ENCODE measurements at places on chromosomes 13 and 19.

DNA sequence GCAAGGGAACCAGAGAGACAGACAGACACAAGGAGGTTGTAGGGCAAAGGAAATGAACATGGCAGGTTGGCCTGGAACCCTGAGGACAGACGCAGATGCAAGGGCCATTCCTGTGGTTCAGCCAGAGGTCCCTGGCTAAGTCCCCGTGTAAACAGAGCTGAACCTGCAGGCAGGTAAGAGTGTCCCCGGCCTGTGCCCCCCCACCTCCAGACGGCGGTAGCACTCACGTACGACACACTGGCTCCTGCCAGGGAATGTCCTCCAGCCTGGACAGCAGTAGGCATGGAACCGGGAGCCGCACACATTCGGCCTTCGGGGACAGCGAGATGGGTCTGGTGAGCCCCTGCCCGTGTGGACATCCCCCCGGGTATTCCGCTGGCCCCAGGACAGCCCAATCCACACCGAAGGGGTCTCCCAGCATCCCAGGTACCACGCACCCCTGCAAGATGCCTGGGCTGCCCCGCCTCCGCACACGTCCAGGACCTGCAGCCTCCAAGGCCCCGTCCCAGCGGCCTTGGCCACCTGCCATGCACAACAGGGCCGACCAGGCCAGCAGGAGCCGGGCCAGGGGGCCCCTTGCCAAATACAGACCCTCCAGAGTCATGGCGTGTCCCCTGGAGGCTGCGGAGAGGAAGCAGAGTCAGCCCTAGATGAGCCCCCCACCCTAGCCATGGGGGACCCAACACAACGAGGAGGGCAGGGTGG is 2.4 kb downstream of the FBN3 start:
- no peak for DNase-seq

- DNase-seq, result no peak
Measured at GRCh38 chr13:111304603-111305289, 15.7 kb upstream of the TEX29 start.

- DNase-seq, result no peak
Measured at GRCh38 chr13:111976474-111977178, 90.3 kb upstream of the SOX1 start.

DNA sequence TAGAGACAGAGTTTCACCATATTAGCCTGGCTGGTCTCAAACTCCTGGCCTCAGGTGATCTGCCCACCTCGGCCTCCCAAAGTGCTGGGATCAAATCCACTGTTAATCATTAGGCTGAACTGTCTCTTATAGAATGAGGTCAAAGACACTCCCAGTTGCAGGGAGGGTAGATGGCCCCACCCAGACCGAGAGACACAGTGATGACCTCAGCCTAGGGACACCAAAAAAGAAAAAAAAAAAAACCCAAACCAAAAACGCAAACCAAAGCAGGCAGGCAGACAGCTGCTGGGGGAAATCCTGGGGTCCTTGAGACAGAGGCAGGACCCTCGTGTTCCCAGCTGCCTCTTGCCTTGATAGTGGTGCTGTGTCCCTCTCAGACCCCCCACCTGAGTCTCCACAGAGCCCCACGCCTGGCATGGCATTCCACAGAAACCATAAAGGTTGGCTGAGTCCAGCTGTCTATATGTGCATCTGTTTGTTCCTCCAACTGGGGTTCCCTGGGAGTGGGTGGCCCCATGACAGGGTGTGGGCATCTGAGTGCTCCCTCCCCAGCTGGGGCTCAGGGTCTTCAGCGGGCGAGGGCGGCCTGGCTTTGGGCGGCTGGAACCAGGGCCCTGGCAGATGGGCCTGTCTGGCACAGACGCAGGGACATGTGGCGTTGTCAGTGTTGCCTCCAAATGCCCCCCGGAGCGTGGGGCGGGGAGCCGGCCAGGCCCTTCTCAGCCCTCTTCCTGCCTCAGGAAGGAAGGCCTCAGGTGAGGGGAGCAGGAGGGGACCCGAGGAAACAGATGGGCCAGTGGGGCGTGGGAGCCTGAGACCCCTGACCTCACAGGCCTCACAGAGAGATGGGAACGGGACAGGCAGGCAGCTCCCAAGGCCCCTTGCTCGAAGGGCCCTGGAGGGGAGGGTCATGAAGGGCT is 5.2 kb downstream of the DAND5 start:
- no peak for DNase-seq

- DNase-seq, result no peak
Measured at GRCh38 chr13:48507021-48507420, 25.9 kb downstream of the RCBTB2 start.

DNA sequence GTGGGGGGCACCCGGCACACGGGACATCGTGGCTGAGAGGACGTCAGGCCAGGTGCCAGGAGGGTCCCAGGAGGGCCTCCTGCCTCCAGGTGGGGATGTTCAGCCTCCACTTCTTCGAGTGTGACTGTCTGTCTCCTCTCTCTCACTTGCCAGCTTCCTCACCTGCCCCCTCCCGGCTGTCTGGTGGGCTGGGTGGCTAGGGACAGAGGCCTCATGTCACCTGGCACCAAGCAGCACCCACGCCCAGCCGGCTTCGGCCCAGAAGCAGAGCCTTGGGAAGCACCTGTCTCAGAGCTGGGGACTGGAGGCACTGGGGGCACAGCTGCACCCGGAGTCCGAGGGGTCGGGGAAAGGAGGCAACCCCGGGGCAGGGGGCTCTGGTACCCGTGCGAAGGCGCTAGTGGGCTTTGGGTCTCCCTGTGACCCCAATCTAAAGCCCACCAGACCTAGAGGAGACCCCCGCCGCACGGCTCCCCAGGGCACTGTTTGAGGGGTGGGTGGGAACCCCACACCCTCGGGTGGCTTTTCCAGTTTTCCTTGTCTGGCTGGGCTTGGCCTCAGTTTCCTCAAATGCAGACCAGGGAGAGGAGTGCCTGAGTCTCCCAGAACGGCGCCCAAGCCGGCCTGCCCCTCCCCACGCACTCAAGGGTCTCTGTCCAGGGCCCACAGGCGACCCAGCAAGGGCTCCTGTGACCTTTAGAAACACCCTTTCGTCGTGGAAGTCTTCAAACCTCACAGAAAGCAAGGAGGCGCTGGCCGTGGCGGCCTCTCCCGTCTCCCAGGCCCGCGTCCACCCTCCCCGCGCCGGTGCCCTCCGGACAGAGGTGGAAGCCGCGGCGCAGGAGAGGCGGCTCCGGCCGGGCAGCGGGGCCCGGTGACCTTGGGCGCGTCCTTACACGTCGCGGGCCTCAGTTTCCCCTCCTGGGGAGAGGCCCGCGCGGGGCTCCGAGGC is 664 bp upstream of the HCN2 start:
- no peak for DNase-seq

Measured in cortex of kidney (tissue), 1 donor.